Hematopoietic multipotent progenitor cell treated with erythropoietin and hydrocortisone succinate and interleukin-3 and kit ligand, for 17 days (in vitro differentiated cells): ENCODE measurements at places on chromosomes 5 and 9.

DNA sequence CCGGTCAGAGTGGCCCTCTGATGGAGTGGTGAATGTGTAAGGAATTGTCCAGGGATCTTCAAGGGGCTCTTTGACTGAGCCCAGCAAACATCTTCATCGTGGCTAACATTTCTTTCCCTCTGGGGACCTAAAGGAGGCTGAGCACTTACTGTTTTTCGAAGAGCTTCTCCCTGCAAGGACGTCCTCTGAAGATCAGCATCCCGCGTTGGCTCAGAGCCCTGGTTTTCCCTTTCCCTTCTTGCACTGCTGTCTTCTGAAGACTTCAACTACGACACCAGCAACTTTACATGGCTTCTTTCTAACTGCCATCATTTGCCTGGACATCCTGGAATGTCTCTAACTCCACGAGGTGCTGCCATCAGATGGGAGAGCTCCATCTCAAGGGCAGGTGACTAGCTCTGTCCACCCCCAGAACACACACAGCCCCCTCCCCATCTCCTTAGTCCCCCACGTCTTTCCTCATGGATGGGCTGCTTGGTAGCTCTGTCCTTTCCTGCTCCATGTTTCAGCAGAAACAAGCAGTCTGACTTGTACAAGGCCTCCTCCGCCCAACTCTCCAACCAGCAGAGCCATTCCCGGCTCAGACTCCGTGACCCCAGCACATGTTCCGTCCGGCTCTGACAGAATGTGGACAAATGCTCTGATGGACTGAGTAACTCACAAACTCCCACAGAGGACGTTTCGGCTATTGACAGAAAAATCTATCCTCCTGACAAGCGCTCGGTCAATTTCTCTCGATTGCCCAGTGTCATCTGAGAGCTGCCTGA is 17.1 kb downstream of the SHB start:
- no peak for DNase-seq

DNA sequence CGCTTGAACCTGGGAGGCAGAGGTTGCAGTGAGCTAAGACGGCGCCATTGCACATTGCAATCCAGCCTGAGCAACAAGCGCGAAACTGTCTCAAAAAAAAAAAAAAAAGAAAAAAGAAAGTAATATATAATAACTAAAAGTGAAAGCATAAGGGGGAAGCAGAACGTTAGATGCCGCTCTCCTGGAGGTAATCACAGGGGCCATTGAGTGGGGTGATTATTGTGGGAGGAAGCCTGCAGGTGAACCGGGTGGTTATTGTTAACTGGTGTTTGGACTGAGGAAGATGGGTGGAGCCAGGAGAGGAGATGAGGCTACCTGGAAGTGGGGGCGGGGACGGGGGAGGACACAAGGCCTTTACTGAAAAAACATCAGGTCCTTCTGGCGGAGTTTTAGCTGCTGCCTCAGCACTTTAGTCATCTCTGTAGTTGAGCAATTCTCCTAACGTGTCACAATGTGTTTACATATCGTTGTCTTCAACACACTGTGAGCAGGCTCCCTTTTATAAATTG is 5.3 kb upstream of the TJP2 start:
- no peak for DNase-seq

DNA sequence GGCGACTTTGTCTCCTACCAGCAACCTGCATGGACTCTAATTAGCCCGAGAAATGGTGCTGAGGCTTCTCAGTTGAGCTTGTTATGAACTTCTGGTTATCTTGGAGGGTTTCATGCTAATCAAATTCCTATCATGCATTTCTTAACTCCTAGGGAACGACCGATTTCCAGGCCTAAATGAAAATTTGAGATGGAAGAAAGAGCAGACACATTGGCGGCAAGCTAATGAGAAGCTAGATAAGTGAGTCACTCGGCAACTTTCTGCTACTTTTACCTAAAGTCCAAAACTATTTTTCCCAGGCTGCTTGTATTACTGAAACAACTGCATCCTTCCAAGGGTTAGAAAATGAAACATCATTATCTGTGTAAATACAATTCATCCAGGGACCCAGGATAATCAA is 207.2 kb downstream of the DOCK8 start:
- no peak for DNase-seq

DNA sequence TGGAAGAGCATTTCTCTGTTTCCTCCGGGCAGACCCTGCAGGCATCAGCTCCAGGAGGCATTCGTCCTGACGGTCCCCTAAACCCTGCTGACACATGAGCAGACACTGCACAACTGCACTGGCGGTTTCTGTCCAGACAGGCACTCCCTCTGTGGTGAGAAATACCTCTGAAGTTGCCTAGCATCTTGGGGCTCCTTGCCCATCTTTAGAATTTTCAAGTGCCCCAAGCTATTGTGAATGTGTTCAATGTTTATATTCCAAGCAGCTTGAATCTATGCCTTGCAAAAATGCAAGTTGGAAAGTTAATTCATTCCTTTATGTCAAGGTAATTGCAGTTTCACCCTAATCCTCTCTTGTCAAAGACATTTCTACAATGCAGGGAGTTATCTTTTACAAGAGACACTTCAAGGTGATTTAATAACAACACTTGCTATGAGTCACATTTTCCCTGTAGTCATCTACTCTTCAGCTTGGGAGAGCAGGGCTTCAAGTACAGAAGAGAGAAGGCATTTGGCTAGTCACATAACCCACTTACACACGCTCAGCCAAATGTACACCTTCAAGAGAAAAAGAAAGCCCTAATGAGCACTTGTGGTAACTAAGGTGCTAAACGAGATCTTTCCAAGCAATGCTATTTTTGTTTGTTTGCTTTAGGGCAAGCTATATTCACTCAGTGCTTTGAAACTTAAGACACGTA is 302.5 kb downstream of the MLLT3 start:
- no peak for DNase-seq

DNA sequence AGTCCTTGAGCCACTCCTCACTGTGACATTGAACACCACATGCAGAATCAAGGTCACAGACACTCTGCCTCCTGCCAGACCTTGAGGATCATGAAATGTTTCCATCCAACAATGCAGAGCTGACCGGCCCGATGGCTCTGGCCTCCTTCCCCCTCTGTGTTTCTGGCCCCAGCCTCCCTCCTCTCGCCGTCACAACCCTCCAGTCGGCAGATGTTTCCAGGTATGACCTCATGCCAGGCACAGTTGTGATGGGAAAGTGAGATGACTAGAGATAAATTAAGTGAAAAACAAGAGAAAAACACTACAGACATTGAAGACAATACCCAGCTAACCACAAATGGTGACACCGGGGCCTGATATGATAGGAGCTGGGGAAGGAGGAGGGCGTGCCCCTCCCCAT is 9.8 kb downstream of the NTNG2 start:
- no peak for DNase-seq

- no peak for DNase-seq
Measured at GRCh38 chr5:3394891-3395599, 200.6 kb upstream of the IRX1 start.

DNA sequence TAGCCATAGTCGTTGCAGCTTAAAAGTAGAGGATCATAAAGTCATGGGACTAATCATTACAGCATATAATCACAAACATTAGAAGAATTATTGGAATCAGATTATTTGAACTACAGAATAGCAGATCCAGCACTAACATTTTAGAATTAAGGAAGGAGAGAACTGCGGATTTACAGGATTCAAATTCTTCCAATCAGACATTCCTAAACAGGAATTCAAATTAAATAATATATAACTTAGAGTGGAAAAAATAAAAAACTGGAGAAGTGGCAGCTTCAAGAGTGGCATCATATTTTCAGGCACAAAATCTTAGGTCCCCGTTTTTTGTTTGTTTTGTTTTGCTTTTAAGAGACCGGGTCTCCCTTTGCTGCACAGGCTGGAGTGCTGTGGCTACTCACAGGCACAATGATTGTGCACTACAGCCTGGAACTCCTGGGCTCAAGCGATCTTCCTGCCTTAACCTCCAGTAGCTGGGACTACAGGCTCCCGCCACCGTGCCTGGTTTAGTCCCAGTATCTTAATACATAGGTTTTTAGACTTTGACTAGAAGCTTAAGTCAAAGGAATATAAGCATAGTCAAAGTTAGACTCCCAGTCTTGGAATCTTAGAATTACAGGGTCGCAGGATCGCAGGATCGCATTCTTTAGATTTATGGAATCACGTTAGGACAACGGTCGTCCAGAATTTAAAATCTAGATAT is 2.1 kb upstream of the FOXE1 start:
- DNase-seq: no peak

DNA sequence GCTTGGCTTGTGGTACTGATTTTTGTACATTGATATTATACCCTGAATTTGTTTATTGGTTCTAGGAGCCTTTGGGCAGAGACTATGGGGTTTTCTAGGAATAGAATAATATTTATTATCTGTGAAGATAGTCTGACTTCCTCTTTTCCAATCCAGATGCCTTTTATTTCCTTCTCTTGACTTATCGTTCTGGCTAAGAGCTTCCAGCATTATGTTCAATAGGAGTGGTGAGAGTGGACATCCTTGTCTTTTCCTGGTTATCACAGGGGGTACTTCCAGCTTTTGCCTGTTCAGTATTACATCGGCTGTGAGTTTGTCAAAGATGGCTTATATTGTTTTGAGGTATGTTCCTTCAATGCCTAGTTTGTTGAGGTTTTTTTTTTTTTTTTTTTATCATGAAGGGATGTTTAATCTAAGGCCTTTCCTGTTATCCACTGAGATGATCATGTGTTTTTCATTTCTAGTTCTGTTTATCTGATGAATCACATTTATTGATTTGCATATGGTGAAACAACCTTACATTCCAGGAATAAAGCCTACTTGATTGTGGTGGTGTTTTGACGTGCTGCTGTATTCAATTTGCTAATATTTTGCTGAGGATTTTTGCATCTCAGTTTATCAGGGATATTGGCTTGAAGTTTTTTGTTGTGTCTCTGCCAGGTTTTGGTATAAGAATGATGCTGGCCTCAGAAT is 77.5 kb downstream of the CERT1 start:
- DNase-seq: no peak

DNA sequence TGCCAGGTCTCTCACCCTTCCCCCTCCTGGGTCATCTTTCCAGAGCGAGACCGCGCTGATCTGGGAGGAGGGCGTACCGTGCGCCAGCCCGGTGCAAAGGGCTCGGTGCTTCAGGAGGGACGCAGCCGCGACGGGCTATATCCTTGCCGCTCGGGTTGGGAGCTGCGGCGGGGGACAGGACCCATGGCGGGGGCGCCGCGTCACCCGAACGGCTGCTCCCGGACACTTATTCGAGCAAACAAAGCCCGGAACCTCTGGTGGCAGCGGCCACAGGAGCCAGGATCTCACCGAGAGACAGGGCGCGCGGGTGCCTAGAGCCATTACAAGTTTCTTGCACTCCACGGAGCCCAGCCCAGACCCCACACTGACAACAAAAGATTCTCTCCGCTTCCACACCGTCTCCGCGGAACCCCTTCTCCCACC is 1.3 kb downstream of the SEMA6A start:
- DNase-seq: no peak

- DNase-seq: no peak
Measured at GRCh38 chr5:18375641-18376040, 741.4 kb downstream of the TAF11L14 start.

GRCh38 chr5:132437604-132438266 is 52.8 kb downstream of the IRF1 start:
- peak; percentile 20 for DNase-seq

GRCh38 chr5:68780299-68780955 is 313.4 kb upstream of the SLC30A5 start:
- no peak for DNase-seq

- DNase-seq: peak; percentile 50
Measured at GRCh38 chr5:149320791-149321330, 24.4 kb upstream of the GRPEL2 start.

DNA sequence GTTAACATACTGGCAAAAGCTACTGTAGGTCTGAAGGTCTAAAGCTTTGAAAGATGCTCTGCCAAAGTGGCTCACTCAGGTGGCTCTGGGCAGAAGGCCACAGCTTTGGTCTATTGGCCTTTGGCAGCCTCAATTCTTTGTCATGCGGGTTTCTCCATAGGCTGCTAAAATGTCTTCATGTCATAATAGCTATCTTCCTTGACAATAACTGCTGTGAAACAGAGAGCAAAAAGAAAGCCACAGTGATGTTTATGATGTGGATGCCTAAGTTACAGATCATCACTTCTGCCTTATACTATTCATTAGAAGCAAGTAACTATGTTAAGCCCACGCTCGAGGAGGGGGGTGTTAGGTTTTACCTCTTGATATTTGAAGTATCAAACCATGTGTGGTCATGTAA is 906.1 kb upstream of the CDH9 start:
- DNase-seq: no peak

- DNase-seq: no peak
Measured at GRCh38 chr9:83665580-83666200, 42.1 kb downstream of the UBQLN1 start.

DNA sequence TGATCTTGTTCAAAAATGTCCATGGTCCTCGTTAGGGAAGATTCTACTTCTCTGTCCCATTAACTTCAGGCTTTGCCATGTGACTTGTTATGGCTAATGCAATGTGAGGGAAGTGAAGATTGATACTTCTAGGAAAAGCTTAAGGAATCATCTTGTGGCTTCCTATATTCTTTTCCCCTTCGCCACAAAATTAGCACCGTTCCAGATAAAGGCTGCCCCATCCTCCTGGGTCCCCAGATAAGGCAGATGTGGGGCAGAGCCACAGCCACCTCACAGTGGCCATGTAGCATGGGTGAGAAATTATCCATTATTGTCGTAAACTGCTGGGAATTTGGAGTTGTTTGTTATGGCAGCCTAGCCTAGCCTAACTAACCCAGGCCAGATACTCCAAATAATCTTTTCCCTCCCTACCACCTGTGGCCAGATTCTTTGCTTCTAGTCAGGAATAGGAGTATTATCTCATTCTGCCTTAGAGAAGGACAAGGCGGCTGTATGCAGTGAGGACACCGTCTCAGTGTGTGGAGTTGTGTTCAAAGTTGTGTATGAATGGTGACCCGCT is 31.9 kb upstream of the BOD1 start:
- DNase-seq: no peak

- no peak for DNase-seq
Measured at GRCh38 chr9:93588641-93589609, 12.5 kb downstream of the PHF2 start.

GRCh38 chr5:140567136-140567818 is 2.6 kb downstream of the SLC35A4 start:
- DNase-seq: no peak

- no peak for DNase-seq
Measured at GRCh38 chr5:6783787-6784186, 70.6 kb downstream of the TENT4A start.

- no peak for DNase-seq
Measured at GRCh38 chr5:86880344-86880743, 262.6 kb downstream of the COX7C start.

DNA sequence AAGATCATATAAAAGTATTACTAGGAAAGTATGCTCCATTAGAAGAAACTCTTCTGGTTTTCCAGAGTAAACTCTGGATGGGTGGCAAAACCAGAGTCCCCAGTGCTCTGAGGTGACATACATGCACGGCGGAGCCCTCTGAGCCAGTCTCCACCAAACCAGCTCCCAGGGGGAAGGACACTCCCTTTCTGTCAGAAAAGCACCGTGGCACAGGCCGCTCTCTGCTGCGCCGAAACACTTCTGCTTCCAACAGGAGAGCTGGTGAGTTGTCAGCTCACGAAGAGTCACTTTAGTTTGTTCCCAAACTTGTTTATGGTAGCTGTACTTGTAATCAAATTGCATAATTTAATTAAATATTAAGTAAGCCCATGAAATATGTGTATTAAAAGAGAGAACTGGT is 184.6 kb downstream of the CDK5RAP2 start:
- DNase-seq: no peak

GRCh38 chr9:108691614-108692013 is 164.2 kb downstream of the ACTL7B start:
- no peak for DNase-seq

GRCh38 chr9:133048595-133048994 is 13.2 kb upstream of the CEL start:
- DNase-seq: peak; percentile 46
